ENCODE measurements at places on chromosomes 3 and 15. TPM values are rescaled to one million over a fixed set of nuclear protein-coding genes. Genes with fewer than 3 reads are reported as not detected.
A peak's percentile ranks its signal among the peaks of the same experiment; 100 is the strongest.

DNA sequence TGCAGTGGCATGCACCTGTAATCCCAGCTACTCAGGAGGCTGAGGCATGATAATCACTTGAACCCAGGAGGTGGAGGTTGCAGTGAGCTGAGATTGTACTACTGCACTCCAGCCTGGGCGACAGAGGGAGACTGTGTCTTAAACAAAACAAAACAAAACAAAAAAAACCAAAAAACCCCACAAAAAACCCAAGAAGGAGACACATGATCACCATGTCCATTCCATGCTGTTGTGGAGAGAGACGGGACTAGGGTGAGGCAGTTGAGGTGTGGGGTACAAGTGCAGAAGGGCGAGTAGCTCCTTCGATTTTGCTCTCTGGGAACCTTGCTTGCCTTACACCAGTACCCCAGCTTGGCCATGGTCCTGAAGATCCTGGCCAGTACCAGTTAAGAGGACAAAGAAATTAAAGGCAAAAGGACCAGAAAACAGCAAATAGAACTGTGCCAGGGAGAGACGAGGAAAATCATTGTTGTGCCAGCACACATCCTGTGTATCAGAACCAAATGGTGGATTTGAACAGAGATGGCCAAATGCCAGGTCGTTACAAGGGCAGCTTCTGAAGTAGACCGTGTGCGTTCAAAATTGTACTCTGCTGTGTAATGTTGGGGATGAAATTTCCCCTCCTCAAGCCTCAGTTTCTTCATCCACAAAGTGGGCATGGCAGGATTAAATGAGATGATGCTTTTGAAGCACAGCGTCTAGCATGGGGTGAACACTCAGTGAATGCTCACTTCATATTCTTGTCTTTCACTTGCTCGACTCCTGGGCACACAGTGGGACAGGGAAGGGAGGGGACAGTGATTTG lies 42.9 kb upstream of the CTSH start:
- no peak for DNase-seq
- no peak overlapping the region for H3K4me3 ChIP-seq
- no peaks in the 10 kb centered on the region for H3K4me1 ChIP-seq
- peak overlapping the region; percentile 58 for H3K27ac ChIP-seq
- no peaks in the 10 kb centered on the region for H3K27me3 ChIP-seq
- no peaks in the 10 kb centered on the region for H3K36me3 ChIP-seq

GRCh38 chr3:24047513-24047912 lies 102.4 kb downstream of the NR1D2 start:
- H3K27me3 ChIP-seq, result no peaks in the 10 kb centered on the region
- DNase-seq, result no peak
- peak overlapping the region; percentile 64 for H3K27ac ChIP-seq
- no peak overlapping the region for H3K4me3 ChIP-seq
- H3K36me3 ChIP-seq, result no peaks in the 10 kb centered on the region

- no peaks in the 10 kb centered on the region for H3K4me1 ChIP-seq
- no peak for DNase-seq
- H3K36me3 ChIP-seq, result no peaks in the 10 kb centered on the region
Observed at GRCh38 chr3:130473416-130473815, 43.6 kb upstream of the COL6A6 start.

DNA sequence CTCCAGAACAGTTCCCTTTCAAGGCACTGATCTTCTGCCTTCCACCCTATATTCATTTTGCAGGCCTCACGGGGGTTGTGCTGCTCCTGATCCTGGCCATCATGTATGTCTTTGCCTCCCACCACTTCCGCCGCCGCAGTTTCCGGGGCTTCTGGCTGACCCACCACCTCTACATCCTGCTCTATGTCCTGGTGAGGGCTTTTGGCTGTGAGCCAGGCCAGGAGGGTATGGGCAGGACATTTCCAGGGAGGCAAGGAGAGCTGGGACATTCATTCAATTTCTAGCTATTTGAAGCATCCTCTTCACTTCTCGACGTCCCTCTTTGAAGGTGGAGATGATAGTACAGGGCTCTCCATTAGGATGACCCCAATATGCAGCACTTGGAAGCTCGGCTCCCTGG lies 25.9 kb downstream of the DUOX1 start:
- H3K4me1 ChIP-seq, result no peaks in the 10 kb centered on the region
- no peak for DNase-seq
- no peaks in the 10 kb centered on the region for H3K27me3 ChIP-seq
- H3K4me3 ChIP-seq, result no peak overlapping the region

DNA sequence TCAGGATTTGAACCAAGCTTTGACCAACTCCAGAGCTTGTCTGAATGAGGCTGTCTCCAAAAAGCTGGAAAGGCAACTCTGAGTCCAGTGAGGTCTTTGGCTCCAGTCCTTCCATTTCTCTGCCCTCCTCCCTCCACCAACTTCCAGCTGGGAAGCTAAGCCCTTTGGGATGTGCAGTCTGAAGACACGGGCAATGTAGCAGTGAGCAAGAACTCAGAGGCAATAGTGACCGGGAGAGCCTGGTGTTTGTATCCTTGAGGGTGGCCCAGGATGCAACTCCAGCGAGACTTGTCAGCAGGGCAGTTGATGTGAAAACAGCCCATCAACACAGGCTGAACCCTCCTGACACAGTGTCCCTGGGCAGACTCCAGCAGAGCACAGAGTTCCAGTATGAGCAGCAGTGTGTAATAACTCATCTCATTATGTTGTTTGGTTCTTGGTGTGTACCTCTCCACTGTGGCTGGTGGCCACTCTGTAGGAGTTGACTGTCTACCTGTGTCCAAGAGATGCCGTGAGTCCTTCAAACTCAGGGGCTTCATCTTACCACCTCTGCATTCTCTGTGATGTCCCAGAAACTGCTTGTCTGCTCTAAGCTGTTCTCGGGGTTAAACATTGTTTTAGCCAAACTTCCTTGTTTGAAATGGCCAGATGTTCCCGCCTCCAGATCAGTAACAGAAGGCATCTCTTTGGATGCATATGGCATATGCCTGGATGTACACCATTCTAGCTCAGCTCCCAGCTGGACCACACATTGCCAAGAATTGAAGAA lies 6.6 kb downstream of the CDCP1 start:
- H3K36me3 ChIP-seq, result no peaks in the 10 kb centered on the region
- no peak for DNase-seq
- H3K27ac ChIP-seq, result peak overlapping the region; percentile 49

GRCh38 chr15:56985856-56986255 lies 67.4 kb downstream of the TCF12 start:
- no peak for DNase-seq
- H3K4me1 ChIP-seq, result no peaks in the 10 kb centered on the region
- no peak overlapping the region for H3K4me3 ChIP-seq
- H3K36me3 ChIP-seq, result no peaks in the 10 kb centered on the region
- no peak overlapping the region for H3K27ac ChIP-seq

DNA sequence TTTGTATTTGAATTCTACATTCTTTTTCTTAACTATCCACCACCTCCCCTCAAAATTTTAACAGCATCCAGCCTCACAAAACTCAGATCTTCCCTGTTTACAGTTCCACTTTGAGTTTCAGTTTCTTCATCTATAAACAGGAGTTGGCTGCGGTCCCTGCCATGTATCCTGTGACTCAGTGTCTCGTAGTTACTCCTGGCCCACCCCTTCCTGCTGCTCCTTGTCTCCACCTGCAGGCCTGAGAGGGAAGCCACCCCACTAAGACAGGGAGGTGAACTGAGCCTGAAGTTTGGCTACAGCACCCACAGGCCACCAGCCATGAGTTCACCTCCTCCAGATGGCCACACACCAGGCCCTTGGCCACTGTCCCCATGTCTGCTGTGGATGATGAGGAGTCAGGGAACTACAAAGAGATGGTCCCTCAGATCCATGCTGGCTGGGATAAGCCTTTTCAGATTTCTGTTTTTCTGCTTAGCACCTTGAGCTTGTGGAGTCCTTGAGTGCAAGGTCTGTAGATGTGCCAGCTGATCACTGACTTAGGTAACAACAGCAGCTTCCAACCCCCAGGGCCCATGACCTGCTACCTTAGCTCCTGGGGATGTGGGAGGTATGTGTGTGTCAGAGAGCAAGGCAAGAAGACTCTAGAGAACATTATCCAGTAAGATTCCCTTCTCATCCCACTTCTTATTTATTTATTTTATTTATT lies 37.5 kb downstream of the CD86 start:
- no peak overlapping the region for H3K27ac ChIP-seq
- no peak overlapping the region for H3K4me3 ChIP-seq
- DNase-seq, result peak; percentile 66
- H3K4me1 ChIP-seq, result no peaks in the 10 kb centered on the region
- no peaks in the 10 kb centered on the region for H3K36me3 ChIP-seq

DNA sequence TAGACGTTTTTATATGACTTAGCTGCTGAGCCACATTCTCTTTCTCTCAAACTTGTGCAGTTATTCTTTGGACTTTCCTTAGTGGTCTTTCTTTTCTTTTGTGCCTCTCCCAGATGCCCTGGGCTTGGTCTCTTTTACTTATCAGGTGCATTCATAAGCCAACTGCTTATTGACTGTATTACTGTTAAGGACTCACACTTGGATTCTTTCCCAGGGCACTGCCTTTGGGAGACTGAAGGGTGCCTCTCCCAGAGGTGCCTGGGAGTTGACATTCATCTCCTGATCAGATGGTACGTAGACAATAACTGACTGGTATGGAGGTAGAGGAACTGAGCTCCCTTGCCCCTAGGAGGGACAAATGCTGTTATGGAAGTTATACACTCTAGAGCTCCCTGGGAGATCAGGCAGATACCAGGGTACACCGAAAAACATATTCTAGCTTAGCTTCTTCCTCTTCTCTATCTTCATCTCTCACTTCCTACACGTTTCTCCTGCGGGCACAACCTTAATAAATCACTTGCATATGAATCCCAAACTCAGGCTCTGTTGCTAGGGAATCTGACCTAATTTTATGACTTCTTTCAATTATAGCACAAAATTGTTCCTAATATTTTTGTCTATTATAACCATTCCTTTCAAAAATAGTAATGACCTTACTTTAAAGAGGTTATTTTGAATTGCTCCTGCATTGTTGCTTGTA lies 24.7 kb downstream of the PARP15 start:
- no peaks in the 10 kb centered on the region for H3K4me1 ChIP-seq
- H3K36me3 ChIP-seq, result no peaks in the 10 kb centered on the region
- H3K4me3 ChIP-seq, result no peak overlapping the region
- H3K27ac ChIP-seq, result no peak overlapping the region
- DNase-seq, result no peak

DNA sequence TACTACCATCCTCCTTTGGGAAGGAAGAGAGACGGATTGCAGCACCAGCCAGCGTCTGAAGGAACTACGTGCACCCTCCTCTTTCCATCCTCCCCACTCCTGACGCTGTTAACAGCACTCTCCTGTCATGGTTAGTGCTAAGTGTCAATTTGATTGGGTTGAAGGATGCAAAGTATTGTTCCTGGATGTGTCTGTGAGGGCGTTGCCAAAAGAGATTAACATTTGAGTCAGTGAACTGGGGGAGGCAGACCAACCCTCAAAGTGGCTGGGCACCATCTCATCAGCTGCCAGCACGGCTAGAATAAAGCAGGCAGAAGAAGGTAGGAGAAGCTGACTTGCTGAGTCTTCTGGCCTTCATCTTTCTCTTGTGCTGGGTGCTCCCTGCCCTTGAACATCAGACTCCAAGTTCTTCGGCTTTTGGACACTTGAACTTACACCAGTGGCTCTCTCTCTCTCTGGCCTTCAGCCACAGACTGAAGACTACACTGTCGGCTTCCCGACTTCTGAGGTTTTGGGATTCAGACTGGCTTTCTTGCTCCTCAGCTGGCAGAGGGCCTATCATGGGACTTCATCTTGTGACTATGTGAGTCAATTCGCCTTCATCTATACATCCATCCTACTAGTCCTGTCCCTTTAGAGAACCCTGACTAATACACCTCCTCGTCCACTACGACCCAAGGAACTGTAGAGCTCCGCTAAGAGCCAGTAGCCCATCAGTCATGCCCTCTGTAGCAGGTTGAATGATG lies 128.2 kb upstream of the HES1 start:
- no peak for DNase-seq
- H3K4me1 ChIP-seq, result peaks cover 15% of the 10 kb centered on the region
- H3K4me3 ChIP-seq, result no peak overlapping the region
- H3K36me3 ChIP-seq, result no peaks in the 10 kb centered on the region
- H3K27me3 ChIP-seq, result no peaks in the 10 kb centered on the region
- H3K27ac ChIP-seq, result no peak overlapping the region

- no peaks in the 10 kb centered on the region for H3K4me1 ChIP-seq
- no peaks in the 10 kb centered on the region for H3K36me3 ChIP-seq
- H3K27me3 ChIP-seq, result no peaks in the 10 kb centered on the region
- no peak for DNase-seq
- no peak overlapping the region for H3K4me3 ChIP-seq
Observed at GRCh38 chr3:12138044-12138443, 20.7 kb downstream of the TIMP4 start.

- no peaks in the 10 kb centered on the region for H3K4me1 ChIP-seq
- no peak overlapping the region for H3K4me3 ChIP-seq
- H3K27me3 ChIP-seq, result no peaks in the 10 kb centered on the region
- H3K27ac ChIP-seq, result no peak overlapping the region
- H3K36me3 ChIP-seq, result no peaks in the 10 kb centered on the region
Observed at GRCh38 chr15:50149090-50149489, 30.1 kb upstream of the ATP8B4 start.

DNA sequence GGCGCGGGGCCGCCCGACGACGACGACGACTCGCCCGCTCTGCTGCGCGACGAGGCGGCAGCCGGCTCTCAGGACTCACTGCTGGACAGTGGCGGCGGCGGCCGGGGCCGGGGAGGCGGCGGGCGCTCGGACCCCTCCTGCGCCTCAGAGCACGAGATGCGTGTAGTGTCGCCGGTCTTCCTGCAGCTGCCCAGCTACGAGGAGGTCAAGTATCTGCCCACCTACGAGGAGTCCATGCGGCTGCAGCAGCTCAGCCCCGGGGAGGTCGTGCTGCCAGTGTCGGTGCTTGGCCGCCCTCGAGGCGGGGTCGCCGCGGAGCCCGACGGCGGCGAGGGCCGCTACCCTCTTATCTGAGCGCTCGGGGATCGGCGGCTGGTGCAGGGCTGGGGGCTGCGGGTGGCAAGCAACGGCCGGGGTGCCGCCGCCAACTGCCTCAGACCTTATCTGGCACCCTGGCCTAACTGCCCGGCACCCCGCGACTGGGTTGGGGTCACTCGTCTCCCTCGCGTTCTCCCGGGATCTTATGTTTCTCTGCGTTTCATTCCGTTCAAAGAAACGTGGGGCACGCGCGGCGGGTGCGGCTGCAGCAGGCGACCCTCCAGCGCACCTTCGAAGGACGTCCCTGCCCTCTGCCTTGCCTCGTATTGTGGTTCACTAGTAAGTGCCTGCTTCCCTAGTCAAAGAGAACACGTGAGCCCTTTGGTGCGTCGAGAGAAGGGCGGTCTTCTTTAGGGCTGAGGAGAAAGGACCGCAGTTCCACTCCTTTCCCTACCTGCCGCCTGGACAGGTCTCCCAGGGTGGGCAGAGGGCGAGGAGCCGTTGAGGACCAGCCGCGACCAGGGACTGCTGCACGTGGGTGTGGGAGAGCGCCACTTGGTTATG lies 1.0 kb downstream of the C3orf80 start:
- peaks cover 11% of the 10 kb centered on the region for H3K27me3 ChIP-seq
- peak overlapping the region; percentile 79 for H3K4me3 ChIP-seq
- H3K4me1 ChIP-seq, result peaks cover 36% of the 10 kb centered on the region
- DNase-seq, result peak; percentile 69
- H3K36me3 ChIP-seq, result no peaks in the 10 kb centered on the region

The TNK2 gene
- polyA plus RNA-seq, result 17.1 TPM

The FBXW12 gene
- not detected for polyA plus RNA-seq

The PLOD2 gene
- polyA plus RNA-seq, result 22.2 TPM

The GPR156 gene
- polyA plus RNA-seq, result not detected

The GABRR3 gene
- not detected for polyA plus RNA-seq
